NCI-H1105 treated with DMSO at 0.1 percent for 48 hours (cell line): ENCODE measurements at places on chromosomes 6 and 20.

DNA sequence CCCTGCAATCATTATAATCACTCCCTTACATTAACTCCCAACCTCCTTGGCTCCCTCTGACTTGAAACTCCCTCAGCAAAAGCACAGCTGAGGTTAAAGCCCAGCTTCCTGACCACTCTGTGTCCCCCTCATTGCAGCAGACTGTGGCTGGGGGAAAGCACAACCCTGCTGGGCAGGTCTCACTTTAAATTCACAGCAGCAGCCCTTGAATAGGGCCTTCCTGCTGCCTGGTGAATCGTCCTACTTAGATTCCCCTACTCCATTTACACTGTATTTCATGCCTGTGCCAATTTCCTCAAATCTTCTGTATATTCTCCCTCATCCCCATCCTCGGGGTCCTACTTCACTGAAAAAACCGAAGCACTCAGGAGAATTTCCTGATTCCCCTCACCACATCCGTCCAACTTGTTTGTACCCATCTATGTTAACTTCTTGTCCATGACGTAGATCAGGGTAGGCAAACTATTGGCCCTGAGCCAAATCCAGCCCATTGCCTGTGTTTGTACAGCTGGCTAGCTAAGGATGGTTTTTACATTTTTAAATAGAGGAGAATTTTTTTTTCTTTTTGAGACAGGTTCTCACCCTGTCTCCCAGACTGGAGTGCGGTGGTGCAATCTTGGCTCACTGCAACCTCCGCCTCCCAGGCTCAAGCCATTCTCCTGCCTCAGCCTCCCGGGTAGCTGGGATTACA lies 31.5 kb upstream of the GCM1 start:
- peak; percentile 94 for DNase-seq

- DNase-seq: no peak
Observed at GRCh38 chr6:90107771-90108282, 188.8 kb downstream of the BACH2 start.

GRCh38 chr20:40464731-40465208 lies 224.3 kb downstream of the MAFB start:
- DNase-seq: no peak

DNA sequence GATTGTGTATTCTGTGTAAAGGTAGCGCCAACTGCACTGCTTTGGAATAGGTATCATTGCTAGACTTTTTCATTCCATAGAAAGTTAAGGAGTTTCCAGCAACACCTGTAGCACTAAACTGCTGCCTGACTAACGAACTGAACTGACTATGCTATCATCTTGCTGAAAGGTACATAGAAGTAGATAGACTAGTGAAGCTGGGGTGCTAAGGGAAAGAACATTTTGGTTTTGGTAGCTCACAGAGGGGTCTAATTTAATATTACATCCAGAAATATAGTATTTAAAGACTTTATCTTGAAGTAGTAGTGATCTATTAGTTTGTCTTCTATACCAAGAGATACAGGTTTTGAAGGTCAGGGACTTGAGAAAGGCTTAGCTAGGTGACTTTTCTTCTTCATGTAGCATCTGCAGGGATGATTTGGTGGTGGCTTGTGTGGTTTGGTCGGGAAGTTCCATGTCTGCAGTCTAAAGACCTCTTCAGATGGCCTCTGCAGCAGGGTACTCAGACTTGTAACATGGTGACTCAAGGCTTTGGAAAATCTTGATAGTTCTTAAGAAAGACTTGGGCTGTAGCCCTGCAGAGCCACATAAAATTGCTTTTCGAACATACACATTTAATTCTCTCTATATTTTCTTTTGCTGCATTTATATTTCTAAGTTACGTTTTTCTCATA lies 10.2 kb downstream of the SENP6 start:
- no peak for DNase-seq

- DNase-seq: no peak
Observed at GRCh38 chr6:44712353-44713111, 325.0 kb downstream of the CDC5L start.

DNA sequence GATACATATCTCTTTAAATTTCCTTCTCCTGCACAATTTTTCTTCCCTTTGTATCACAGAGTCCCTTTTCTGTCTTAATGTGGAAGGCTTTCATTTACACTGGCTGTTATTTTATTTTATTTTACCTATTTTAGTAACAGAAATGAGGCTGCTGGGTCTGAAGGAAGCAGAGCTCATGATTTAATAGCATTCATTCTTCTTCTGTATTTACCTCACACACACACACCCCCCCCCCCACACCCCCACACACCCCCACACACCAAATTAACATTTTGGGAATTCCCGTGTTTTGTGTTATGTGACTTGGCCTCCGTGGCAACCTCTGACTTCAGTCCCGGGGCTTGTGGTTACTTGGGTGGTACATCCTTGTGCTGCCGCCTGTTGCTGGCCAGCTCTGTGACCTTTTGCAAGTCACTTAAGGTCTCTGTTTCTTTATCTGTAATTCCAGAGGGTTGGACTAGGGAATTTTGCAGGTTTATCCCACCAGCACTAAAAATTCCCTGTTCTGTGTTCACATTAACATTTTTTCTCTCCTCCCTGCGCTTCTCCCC lies 108.8 kb downstream of the TIAM2 start:
- DNase-seq: no peak

DNA sequence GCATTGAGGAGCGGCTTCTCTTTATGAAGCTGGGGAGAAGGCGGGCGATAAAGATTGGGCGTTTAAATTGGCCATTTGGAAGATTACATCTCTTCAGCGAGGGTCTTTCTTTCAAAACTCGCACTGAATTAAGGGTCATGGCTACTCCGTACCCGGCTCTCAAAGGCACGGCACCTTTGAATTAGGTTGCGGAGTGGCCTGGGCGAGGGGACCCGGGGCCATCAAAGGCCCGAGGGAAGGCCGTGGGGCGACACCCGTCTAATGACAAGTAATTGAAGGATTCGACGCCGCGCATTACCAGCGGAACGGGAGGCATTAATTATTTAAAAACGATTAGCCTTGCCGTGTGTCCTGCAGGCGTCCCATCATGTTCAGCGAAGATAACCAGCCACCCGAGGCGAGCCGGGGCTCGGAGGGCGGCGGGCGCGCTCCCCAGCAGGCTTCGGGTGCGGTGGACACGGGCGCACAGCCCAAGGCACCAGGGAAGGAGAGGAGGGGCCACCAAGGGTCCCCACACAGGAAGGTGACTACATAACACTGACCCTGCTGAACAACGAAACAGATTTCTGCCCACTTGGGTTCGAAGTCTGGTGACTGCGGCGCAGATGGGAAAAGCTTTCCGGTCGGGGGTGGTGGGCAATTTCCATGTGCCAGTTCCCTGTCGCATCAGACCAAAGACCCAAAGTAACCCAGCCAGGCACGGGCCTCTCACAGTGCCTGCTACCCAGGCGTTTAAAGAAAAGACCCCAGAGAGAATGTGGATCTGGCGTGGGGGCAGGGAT lies 7.4 kb downstream of the FOXA2 start:
- no peak for DNase-seq

GRCh38 chr6:44920952-44921491 lies 407.1 kb upstream of the RUNX2 start:
- DNase-seq: no peak

DNA sequence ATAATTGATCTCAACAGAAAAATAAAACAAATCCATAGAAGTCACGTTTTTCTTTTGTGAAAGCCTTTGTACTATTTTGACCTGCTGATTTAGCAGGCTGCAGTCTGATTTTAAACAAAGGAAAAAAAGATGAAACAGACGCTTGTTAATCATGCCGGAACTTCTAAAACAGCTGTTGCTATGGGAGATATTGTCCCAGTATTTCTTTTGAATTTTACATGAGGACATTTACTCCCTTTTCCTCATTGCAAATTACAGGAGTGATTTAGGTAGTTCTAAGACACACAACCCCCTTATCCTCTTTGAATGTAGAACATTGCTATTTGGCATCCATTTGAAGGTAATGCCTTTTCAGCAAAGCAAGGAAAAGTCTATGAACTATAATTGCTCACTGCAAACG lies 416.1 kb downstream of the BCKDHB start:
- DNase-seq: no peak

- DNase-seq: peak; percentile 48
Observed at GRCh38 chr6:98839781-98840361, 5.5 kb downstream of the POU3F2 start.

GRCh38 chr6:49693512-49693911 lies 19.8 kb downstream of the CRISP2 start:
- DNase-seq: no peak
